ENCODE measurements at places on chromosomes 16 and 17.
A peak's percentile ranks its signal among the peaks of the same experiment; 100 is the strongest.

DNA sequence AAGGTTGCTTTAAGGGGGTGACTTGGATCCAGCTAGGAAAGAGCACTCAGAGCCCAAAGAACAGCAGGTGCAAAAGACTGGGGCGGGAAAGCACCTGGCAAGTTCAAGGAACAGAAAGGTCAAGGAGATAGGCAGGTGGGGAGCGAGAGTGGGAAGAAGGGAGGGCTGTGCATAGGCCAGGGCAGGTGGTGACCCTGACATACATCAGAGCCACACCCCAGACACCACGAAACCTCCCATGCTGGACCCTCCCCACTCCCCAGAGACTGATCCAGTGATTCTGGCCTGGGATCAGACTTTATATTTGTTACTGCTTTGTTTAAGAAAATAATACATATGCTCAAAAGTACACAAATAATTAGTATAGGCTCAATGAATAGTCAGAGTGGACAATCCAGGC is 48.5 kb upstream of the RBFOX3 start:
- H3K36me3 ChIP-seq: no peaks in the 10 kb centered on the region
- H3K27ac ChIP-seq: no peak overlapping the region
- no peaks in the 10 kb centered on the region for H3K4me1 ChIP-seq
- no peak for DNase-seq

DNA sequence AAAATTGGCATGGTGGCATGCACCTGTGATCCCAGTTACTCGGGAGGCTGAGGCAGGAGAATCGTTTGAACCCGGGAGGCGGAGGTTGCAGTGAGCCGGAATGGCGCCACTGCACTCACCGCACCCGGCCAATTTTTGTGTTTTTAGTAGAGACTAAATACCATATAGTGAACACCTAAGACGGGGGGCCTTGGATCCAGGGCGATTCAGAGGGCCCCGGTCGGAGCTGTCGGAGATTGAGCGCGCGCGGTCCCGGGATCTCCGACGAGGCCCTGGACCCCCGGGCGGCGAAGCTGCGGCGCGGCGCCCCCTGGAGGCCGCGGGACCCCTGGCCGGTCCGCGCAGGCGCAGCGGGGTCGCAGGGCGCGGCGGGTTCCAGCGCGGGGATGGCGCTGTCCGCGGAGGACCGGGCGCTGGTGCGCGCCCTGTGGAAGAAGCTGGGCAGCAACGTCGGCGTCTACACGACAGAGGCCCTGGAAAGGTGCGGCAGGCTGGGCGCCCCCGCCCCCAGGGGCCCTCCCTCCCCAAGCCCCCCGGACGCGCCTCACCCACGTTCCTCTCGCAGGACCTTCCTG is at the start of gene HBQ1:
Gene HBQ1, plus strand, starts transcription at position 359 of the 575 bp plus-strand sequence. Its CDS starts 28 bp downstream, at position 387.
- no peaks in the 10 kb centered on the region for H3K36me3 ChIP-seq
- peak; percentile 47 for DNase-seq
- peak within 1 kb of the TSS; percentile 59 for H3K4me3 ChIP-seq
- H3K4me1 ChIP-seq: no peaks in the 10 kb centered on the region
- no peak within 1 kb of the TSS for H3K27ac ChIP-seq

DNA sequence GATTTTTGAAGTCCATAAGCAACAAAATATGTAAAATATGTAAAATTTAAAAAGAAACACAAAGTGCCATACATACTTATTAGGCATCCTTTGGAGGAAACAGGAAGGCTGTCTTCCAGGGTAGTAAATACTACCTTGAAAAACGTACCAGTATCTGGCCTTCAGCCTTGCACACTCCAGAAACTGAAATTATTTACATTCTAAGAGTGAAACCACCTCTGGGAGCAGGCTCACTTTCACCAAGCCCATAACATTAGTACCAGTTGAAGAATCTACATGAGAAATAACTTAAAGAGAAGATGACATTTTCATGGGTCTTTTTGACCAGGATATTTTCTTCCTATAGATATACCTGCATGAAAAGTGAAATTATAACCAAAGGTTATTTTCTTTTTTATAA is 6.4 kb downstream of the KRTAP9-1 start:
- no peak overlapping the region for H3K4me3 ChIP-seq
- no peaks in the 10 kb centered on the region for H3K27me3 ChIP-seq
- no peaks in the 10 kb centered on the region for H3K4me1 ChIP-seq
- H3K27ac ChIP-seq: no peak overlapping the region
- peaks cover 2% of the 10 kb centered on the region for H3K36me3 ChIP-seq
- no peak for DNase-seq

DNA sequence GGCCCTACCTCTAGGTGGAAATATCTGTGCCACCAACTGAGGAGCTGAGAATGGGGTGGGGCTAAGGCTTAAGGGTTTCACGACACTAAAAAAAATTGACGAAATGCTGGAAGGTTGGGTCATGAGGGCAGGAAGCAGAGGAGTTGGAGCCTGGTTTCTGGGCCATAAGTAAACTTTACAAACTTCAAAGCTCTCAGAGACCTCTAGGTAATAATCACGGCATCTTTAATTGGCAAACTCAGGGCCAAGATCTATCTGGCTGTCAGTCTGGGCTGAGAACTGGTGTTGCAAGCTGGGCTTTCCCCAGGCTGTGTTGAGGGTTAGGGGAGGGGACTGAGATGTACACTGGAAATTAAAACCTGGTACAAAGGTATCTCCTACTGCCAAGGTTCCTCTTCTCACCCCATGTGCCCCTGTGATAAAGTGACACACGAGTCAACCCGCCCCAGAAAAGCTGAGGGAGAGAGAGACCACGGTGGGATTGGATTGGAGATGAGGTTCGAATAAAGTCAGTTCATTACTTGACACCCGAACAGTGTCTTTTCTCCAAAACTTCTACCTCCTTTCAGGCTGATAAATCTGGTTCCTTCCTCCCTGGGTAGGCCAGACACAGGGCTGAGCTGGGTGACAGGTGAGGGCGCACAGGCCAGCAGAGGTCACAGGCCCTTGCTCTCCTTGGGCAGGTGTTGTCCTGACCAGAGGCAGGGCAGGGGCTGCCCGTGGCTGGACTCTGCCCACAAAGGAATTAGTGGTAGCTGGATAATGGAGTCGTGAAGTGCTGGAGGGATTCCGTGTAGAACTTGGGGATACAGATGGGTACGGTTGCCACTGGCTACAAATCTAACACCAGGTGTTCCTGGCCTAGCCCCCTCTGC is 4.0 kb upstream of the ZNF768 start:
- no peaks in the 10 kb centered on the region for H3K27me3 ChIP-seq
- peaks cover 43% of the 10 kb centered on the region for H3K4me1 ChIP-seq
- H3K4me3 ChIP-seq: no peak overlapping the region
- peak overlapping the region; percentile 67 for H3K27ac ChIP-seq

DNA sequence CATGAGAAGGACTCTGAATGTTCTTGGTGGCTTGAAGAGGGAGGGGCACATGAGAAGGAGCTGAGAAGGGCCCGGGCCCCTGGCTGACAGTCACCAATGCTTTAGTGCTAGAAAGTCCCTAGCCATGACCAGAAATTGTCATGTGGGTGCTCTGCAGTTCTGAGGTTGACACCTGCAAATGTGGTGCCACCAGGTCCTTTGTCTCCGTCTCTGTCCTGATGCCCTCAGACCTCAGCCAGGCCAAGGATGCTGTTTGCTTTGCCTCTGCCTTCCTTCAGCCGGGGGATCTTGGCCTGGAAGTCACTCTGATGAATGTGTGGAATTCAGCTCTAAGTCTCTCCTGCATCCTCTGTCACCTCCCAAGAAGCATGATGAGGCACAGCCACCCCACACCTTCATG is 63.6 kb downstream of the TNFRSF13B start:
- no peak for DNase-seq
- no peak overlapping the region for H3K4me3 ChIP-seq
- H3K27me3 ChIP-seq: peaks cover 44% of the 10 kb centered on the region
